ENCODE measurements at places on chromosomes 5 and 9.

DNA sequence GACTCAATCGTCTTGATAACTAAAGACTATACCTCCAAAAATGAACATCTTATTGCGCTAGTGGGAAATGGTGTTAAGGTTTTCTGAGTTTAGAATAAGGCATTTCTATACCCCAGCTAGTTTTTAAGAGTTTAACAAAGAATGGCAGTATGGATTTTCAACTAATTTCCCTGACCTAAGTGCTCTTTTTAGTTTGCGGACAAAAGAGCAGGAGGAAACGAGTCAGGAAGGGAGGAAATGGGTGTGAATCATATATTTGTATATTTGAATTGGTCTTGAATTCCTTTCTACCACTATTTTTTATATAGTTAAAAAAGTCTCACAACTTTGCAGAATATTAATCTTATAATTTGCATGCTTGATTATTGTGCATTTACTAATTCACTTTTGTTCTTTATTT lies 516.3 kb upstream of the ZNF608 start:
- no peak for DNase-seq

GRCh38 chr5:161414896-161415295 lies 131.6 kb downstream of the GABRB2 start:
- no peak for DNase-seq

DNA sequence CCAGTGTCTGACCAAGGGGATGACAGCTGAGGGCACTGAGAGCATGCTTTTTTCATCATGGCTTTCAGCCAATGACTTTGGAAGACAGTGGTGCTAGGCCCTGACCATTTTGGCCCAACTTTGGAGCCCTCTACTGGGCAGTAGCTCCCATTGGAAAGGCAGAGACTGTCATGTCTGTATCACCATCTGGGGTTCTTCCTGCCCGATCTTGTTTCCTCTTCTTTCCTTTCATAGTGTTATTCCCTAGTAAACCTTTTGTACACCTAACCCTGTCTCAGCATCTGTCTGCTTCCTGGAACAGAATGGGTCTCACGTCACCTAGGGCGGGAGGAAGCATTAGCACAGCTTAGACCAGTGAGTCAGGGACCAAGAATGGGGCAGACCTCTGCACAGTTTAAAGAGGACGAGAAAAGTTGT lies 97.4 kb upstream of the MAST4 start:
- no peak for DNase-seq

DNA sequence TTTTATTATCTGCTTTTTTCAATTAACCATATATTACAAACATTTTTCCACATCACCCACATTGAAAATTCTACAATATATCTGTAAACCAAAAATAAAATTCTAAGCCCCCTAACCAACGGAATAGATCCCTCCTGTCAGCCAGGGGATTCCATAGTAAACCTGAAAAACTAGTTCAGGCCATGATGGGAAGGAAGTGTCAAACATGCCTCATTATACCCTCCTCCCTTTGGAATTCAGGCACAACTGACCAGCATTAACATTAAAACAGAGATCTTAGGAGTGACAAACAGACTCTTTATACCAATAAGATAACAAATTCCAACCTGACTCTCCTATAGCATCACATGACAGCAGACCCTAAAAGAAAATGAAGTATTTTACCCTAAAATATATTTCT lies 113.7 kb upstream of the DMRT1 start:
- DNase-seq: no peak

DNA sequence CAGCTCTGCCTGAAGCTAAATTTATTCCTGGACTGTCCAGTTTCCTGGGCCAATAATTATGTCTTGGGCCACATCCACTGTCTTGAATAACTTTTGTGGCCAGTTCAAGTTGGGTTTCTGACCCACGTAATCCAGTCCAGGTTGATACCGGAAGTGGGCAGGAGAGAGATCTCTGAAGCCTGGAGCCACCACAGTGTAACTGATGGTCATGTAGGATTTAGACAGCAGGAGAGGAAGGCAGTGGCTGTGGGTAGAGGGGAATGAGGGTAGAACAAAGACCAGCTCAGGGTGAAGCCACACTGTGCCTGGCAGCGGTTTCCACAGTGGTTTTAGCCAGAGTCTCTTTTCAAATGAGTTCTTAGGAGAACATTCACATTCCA lies 30.2 kb downstream of the SH3PXD2B start:
- DNase-seq: no peak

DNA sequence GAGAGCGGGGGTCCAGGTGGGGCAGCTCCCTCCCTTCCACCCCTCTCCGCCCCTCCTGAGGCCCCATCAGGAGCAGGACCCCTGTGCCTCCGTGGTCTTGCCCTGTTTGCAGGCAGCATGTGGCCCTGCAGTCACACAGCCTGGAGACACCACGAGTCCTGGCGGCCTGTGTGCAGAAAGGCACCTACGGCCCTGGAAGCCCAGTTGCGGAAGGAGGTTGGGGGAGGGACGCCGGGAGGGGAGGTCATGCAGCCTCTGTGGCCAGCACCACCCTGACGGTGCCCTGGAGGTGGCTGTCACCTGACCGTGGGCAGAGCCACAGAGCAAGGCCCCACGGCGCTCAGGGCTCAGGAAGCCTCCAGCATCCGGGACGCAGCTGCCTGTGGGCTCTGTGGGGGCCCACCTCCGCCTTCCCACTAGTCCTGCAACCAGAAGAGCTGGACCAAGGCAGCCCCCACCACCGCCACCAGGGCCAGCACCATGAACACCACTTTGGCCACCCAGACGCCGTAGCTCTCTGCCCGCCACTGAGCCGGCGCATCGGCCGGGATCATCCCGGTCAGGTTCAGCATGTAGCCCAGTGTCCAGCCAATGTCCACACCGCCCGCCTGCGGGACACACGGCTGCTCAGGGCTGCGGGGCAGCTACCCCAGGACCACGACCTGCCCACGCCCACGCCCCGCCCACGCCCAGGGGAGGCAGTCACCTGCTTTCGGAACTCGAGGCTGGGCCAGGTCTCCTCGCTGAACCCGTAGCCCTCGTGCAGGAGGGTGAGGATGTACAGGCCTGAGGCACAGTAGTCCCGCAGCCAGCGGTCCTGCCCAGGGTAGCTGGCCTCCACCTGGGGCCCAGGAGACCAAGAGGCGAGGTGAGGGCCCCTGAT lies 6.4 kb downstream of the ENTPD8 start:
- DNase-seq: peak; percentile 62

GRCh38 chr9:132001567-132001966 lies 78.1 kb downstream of the MED27 start:
- DNase-seq: no peak

GRCh38 chr9:7137040-7137439 lies 379.3 kb downstream of the KDM4C start:
- no peak for DNase-seq

DNA sequence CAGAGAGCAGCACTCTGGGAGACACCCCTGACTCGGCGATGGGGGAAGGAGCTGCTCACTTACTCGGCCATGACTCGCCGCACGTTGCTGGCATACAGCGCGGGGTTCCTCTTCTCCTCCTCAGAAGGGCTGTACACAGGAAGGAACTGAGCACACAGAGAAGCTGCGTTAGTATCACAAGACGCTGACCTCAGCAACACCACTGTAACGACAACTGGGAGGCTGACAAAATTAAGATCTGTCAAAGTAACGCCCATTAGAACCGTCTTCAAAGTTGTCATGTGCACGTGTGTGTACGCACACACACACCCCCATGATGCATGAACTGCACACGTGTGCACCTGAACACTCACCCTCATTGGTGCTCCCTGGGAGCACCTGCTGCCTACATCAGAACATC lies 32.1 kb upstream of the SLC6A3 start:
- DNase-seq: no peak

- DNase-seq: no peak
Measured at GRCh38 chr5:74935752-74936091, 69.5 kb upstream of the FAM169A start.

- DNase-seq: no peak
Measured at GRCh38 chr9:114417511-114417910, 29.7 kb upstream of the AKNA start.

DNA sequence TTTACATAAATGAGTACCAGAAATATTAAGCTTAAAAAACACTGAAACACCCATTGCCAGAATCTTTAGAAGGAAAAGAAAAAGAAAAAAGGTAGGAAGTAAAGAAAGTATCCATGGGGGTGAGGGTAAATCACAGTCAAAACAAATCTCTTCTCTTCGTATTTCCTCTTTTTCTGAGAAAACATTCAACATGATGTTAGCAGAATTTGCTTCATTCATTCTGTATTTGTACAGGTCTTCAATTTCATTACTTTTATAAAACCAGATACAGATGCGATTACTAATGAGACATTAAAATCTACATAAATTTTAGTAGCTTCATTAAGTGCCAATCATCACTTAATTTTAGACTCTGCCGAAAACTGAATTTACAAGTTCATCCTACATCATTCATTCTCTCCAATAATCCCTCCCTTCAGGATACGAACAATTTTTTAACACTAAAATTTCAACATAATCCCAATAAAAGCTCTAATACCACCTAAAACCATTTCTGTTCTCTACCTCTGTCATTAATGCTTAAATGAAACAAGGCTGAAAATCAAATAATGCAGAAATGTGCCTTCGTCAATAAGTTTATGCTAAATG lies 7.0 kb downstream of the NR3C1 start:
- no peak for DNase-seq

- DNase-seq: peak; percentile 45
Measured at GRCh38 chr5:134142806-134143205, 28.3 kb downstream of the TCF7 start.

DNA sequence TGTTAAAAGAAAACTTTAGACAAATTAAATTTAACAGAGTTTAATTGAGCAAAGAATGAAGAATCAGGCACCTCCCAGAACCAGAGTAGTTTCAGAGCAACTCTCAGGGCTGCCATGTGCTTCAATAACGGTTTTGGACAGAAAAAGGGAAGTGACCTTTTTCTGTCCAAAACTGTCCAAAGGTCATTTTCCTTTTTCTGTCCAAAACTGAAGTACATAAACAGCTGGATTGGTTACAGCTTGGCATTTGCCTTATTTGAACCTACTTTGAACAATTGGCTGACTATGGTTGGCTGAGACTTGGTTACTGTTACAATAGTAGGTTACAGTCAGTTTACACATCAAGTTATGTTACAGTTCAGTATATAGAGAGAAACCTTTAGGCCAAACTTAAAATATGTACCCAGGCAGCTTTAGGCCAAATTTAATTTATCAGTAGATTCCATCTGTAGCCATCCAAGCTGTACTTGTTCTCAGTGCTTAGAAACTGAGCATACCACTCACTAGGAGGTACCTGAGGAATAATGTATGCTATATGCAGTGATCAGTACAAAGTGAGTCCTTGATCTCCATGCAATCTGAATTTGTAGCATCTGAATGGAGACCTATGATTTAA lies 44.0 kb downstream of the C9orf85 start:
- DNase-seq: no peak

- DNase-seq: no peak
Measured at GRCh38 chr9:110095161-110095595, 112.8 kb downstream of the C9orf152 start.

GRCh38 chr9:20442461-20443319 lies 179.6 kb downstream of the MLLT3 start:
- no peak for DNase-seq

GRCh38 chr5:168747987-168748777 lies 169.0 kb upstream of the PANK3 start:
- DNase-seq: no peak

DNA sequence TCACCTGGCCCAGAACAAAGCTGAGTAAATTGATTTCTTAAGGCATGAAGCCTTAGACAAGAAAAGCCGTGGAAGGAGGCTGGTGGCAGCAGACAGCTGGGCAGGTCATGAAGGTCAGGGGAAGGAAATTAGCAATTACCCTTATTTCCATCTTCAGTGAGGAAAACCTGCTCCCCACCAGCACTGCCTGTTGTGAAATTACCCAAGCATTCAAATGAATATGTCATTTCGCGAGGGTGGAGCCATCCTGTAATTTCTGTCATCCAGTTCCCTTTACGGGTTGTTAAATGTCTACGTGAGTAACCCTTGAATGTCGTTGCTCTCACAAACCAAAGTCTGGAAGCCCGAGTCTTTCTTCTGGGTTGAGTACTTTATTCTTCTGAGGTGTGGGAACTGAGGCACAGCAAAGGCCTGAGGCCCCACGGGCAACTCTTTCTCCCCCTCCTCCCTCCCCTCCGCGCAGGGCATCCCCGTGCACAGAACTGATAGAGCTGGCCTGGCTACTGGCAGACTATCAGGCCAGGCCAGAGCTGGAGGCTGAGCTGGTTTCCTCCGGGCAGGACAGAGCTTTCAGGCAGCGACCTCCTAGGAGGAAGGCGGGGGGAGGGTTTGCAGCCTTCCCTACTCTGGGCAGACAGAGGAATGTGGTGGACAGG lies 22.0 kb upstream of the AK3 start:
- no peak for DNase-seq

DNA sequence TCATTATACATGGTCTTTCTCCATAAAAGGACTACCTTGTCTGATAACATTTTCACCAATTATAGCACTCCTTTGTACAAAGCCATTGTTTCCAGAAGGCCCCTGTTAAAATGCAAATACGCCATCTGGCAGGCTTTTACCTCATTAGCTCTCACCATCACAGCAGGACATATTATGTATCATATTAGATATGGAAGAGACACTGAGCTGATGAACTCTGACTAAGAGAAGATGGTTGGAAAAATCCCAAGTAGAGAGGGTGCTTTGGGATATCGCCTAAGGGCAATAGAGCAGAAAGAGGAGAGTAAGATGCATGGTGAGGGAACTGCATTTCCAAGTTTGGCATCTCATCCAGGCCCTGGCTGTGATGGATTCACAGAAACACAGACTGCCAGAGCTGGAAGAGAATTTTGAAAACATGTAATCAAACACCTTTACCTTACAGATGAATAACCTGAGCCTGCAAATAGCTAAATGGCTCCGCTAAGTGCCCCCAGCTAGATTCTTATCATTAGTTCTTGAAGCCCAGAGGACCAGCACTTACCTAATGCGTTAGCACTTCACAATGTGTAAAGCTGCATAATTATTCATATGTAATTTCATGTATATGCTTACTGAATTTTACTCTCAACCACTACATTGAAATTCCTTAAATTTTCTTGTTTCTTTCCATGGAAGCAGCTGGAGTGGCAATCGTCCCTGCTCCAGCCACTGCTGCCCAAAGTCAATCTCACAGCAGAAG lies 393.6 kb upstream of the IZUMO3 start:
- DNase-seq: no peak

DNA sequence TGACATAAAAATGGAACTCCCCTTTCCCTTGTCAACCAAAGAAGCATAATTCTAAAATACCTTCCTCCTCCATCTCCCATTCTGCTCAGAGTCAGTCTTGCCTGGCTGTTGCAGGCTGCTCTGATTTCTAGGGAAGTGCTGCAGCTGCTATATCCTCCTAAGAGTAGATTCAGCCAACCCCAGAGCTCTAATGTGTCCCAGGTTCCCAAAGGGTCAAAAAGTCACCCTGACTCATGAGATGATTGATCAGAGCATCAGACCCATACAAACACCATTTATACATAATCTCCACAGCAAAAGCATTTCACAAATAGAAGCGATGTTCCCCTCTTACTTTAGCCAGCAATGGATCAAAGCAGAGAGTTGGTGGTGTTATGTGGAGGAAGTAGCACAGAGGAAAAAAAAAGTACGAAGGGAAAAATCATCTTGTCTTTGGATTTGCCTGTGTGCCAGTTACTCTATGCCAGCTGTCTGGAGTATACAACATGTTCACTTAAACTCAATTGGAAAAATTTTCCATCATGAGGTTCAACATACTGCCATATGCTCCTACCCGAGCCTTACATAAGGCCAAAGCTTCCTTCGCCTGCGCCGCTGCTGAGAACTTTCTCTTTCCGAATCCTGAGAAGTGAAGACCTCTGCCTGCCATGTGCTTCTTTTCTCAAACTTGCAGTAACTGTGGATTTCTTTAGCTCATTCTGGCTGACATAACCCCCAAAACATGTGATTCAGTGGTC lies 258.0 kb downstream of the TLE4 start:
- DNase-seq: no peak

- no peak for DNase-seq
Measured at GRCh38 chr5:10712574-10713366, 48.3 kb downstream of the DAP start.
